HT1080 (cell line): ENCODE measurements at places on chromosomes 7 and 10.

- no peak for DNase-seq
These were observed 38.8 kb upstream of the INPP5A start for GRCh38 chr10:132498562-132499366.

- peak; percentile 26 for DNase-seq
These were observed 754.2 kb downstream of the GRID1 start for GRCh38 chr10:85612378-85612775.

GRCh38 chr10:113177936-113178335 is 227.9 kb downstream of the TCF7L2 start:
- no peak for DNase-seq

DNA sequence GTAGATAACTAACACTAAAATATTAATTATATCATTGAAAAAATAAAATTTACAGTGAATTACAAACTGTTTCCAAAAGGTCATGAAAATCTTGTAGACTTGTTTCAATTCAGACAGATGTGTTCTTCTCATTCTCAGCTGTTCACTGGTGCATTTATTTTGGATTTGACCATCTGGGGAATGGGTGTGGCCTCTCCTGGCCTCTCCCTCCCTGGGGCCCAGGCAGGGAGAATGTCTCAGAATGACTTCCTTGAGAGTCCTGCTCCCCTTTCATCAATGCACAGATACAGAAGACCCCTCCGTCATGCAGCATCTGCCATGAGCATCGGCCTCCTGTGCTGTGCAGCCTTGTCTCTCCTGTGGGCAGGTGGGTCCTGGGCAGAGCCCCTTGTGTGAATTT is 192.8 kb upstream of the PRSS58 start:
- DNase-seq: no peak

DNA sequence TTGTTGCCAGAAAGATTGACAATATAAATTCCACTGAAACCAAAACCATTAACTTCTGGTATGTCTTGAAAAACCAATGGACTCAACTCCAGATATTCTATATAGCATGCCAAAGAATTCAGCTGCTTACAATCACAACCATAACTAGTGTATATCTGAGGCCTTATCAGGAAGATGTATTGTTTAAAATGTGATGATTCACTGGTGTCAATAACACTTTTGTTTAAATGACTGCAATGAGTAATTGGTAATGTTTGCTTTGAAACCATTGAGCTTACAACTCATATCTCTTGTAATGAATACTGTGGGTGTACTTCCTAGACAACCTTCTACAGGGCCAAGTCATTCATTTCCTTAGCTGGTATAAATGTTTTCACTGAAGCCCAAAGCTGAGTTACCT is 727.9 kb upstream of the KCND2 start:
- DNase-seq: peak; percentile 93
